A673 (cell line): ENCODE measurements at places on chromosomes 16 and 17.

DNA sequence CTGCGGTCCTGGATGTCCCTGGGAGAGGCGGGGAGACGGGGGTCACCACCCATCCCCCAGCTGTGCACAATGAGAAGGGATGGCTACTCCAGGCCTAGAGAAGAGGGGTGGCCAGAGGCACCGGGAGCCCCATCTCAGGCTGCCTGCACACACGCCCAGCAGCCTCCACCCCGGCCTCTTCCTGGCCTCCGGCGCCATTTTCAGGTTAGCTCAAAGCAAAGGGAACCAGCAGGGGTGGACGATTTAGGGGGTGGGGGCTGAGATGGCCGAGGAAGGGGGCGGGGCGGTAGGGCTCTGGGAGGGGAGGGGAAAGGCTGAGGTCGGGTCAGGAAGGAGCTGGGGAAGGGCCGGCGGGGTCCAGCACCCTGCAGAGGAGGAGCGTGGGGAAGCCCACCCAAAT lies 42.8 kb downstream of the SRCIN1 start:
- no peak for DNase-seq

- DNase-seq: no peak
Measured at GRCh38 chr17:3959295-3959899, 4.8 kb downstream of the ATP2A3 start.

GRCh38 chr17:199806-200545 lies 18.5 kb upstream of the DOC2B start:
- no peak for DNase-seq

- no peak for DNase-seq
Measured at GRCh38 chr16:12588510-12588909, 215.2 kb downstream of the CPPED1 start.

GRCh38 chr16:65021852-65022595 lies 99.8 kb downstream of the CDH11 start:
- DNase-seq: no peak
